Iris pigment epithelial cell (primary cell): ENCODE measurements at places on chromosomes 1 and 21.
A peak's percentile ranks its signal among the peaks of the same experiment; 100 is the strongest.

- DNase-seq: peak; percentile 37
Measured at GRCh38 chr1:30697571-30698376, 25.6 kb downstream of the MATN1 start.

DNA sequence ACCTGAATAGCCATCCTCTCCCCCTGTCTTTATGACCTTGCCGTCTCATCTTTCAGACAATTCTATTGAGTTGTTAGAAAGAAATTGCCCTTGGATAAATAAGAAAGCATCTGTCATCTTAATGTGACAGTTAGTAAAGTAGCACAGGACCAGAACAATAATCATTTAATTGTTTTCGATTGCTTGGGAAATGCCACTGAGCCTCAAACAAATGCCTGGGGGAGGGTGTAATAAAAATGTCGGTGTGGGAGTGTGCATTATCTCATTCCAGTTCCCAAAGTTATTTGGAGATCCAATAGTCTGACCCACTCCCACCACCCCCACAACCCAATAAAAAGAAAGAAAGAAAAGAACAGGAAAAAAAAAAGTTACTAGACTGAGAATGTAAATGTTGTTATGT is 509.3 kb upstream of the LRRC7 start:
- DNase-seq: no peak

DNA sequence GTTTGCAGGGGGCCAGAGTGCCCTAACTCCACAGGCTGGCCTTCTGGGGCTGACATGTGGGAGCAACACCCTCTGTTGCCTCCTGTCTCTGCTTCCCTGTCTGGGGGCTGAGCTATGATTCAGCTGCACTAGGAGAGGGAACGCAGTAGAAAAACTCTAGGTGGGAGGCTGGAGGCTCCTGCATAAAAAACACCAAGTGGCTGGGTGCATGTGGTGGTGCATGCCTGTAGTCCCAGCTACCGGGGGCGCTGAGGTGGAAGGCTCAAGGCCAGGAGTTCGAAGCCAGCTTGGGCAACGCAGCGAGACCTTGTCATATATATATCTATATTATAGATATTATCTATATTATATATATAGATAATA is 5.6 kb downstream of the KIF17 start:
- no peak for DNase-seq

DNA sequence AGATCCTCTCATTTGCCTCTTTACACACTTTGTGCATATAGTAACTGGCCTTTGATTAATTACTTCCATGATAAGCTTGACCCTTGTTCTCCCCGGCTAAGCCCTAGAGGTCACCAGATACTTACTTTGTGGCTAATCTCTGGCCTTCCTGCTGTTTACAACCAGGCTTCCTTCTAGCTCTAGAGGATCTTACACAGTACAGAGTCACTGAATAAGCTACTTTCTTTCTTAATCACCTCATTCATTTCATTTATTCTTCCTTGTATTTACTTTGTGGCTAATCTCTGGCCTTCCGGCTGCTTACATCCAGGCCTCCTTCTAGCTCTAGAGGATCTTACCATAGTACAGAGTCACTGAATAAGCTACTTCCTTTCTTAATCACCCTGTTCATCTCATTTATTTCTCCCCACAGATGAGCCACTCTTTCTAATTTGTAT is 144.3 kb upstream of the C1orf21 start:
- peak; percentile 86 for DNase-seq

DNA sequence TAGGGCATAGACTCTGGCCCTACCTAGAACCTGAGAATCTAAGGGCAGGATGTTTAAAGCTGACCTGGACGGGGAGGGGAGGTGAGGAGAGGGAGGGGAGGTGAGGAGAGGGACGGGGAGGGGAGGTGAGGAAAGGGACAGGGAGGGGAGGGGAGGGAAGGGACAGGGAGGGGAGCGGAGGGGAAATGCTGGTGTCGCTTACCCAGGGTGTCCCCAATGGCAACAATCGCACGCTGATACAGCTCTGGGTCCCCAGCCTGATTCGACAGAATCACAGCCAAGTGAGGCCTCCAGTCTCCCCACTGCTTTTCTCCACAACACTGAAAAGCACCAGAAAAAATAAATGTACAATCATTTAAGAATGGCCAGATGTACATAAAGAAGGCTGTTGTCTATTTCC is 22.2 kb downstream of the SEC16B start:
- DNase-seq: no peak
